CD4-positive, alpha-beta T cell treated with Interleukin-12 subunit alpha and Interleukin-12 subunit beta, for 1 hour (primary cell): ENCODE measurements at places on chromosomes 4 and X.

GRCh38 chr4:8910822-8911315 is 39.2 kb upstream of the HMX1 start:
- DNase-seq, result no peak

DNA sequence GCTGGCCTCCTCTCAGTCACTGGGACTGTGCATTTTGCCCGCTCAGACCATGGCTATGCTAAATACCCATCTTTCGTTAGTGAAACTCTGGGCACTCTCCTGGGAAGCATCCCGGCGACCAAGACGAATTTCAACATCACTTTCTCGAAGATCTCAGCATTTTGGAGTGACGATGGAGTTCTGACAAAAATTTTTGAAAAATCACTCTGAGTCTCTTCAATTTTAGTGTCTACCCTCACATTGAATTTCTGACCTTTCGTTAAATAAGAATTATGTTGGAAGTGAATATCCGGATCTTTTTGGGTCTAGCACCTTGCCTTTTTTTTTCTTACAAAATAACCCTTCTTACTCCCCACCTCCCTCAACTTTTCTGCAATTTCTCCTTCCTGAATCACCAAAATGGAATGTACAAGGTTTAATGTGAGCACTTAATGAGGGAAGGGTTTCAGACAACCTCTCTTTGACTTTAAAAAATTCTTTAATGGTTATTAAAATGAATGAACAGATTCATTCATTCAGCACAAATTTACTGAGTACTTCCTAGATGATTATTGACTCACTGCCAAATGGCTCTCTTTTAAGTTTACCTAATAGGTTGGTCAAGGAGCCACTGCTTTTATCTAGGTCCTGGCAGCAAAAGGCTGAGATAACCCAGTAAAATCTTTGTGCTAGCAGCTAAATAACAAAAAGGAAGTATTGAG is 746 bp upstream of the AADAT start:
- no peak for DNase-seq

DNA sequence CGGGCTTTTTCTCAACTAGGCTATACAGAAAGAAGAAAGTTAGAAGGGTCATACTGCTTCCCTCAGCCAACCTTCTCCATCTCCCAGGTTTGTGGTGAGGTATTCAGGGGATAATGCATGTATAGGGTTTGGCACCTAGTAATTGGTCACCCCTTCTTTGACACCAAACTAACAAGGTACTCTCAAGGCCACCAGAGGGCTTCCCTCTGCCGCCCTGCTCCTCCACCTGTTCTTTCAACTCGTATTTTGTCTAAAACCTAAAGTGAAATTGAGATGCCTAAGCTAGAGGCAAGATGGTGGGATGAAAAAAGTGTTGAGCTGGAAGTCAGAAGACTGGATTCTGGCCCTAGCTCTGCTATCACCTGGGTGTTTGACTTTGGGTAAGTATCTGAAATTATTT is 22.0 kb downstream of the CT47C1 start:
- no peak for DNase-seq

GRCh38 chrX:39112143-39112542 is 310.9 kb downstream of the MID1IP1 start:
- DNase-seq, result no peak

DNA sequence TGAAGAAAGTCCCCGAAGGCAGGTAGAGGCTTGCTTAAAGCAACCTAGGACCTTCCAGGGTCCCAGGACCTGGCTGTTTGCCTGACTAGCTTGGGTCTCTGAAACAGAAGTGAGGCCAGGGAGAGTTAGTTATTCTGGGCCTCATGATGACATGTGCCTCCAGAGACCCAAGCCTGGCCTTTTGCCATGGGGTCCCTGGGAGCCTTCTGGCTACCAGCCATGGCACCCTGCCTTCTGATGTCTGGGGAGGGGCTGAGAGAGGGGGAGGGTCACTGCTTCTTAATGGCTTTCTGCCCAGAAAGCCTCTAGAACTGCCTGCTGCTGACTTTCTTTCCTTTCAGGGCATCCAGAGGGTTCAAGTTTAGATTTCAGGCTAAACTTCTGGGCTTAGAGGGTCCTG is 1.0 kb upstream of the STARD8 start:
- no peak for DNase-seq

DNA sequence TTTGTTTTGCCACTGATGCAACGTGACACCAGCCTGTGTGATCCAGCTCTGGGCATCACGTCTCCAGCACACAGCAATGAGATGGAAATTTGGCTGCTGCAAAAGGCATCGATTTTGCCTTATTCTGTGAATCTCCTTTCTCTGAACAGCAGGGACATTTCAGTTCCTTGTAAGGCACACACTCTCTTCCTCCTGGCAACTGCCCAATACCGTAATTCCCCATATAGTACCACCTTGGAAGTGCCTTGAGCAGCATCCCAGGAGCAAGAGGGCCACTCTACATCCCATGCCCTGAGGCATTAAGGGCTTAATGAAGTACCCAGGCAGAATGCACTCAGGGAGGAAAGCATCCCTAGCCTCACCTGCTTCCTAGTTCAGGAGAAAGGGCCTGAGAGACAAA is 10.5 kb upstream of the MAMLD1 start:
- DNase-seq, result no peak

- DNase-seq, result no peak
Observed at GRCh38 chr4:184477201-184477999, 3.0 kb upstream of the IRF2 start.

DNA sequence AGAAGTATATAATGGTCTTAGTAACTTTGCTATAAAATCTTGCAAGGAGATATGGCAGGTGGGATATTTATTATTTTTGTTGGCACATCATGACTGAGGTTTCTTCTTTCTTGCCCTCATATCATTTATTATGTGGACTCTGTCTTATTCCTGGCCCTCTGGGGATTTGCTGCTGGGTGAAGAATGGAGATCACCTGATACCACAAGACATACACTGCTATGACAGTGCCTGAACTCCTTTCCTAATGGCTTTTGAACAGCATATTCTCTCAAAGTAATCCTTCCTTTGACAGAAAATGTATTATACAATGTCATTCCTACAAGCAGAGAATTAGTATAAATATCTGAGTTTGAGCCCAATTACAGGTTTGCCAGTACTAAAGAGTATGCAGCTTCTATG is 22.0 kb upstream of the ADGRA3 start:
- DNase-seq, result no peak

DNA sequence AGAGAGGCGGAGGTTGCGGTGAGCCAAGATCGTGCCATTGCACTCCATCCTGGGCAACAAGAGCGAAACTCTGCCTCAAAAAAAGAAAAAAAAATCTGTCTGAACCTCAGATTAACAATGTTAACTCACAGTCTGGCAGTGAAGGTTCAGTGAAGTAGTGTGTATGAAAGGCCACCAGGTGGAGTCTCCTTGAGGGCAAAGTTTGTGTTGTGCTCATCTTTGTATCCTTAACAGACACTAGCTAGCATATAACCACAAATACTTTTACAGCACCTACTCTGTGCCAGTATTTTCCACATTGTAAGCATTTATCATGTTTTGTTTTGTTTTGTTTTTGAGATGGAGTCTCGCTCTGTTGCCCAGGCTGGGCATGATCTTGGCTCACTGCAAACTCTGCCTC is 46.0 kb upstream of the MGST2 start:
- DNase-seq, result peak; percentile 12

- no peak for DNase-seq
Observed at GRCh38 chr4:52968691-52969090, 106.6 kb downstream of the RASL11B start.
